ENCODE measurements at places on chromosomes 4 and X.

GRCh38 chr4:177375372-177375771 is 65.7 kb downstream of the NEIL3 start:
- no peak for DNase-seq

GRCh38 chrX:155027509-155028066 is 944 bp downstream of the FUNDC2 start:
- DNase-seq, result no peak

GRCh38 chr4:122625156-122625555 is 4.3 kb upstream of the IL21 start:
- no peak for DNase-seq

- DNase-seq, result no peak
Observed at GRCh38 chr4:155367608-155368007, 9.2 kb downstream of the MAP9 start.

GRCh38 chrX:112668476-112669409 is 11.0 kb downstream of the LHFPL1 start:
- DNase-seq, result no peak

GRCh38 chr4:5010984-5011383 is 8.3 kb downstream of the CYTL1 start:
- DNase-seq, result no peak

- no peak for DNase-seq
Observed at GRCh38 chr4:108488865-108489264, 131.5 kb upstream of the RPL34 start.

DNA sequence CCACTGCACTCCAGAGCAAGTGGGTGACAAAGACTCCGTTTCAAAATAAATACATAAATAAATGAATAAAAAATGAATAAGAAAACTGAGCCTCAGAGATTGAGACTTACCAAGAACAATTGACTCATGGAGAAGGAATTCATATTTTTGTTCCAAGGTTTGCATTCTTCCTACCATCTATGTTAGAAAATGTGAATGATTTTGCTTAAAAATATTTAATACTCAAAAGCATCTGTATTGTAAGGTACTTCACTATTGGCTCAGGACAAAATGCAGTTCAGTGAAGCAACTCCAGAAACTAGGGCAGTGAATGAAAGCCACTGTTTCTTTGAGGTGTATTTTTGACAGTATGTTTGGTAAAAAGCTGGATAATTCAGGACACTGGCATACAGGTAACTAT is 54.1 kb downstream of the XAGE2 start:
- DNase-seq, result no peak

- no peak for DNase-seq
Observed at GRCh38 chr4:71198958-71199357, 139.9 kb upstream of the SLC4A4 start.

- DNase-seq, result peak; percentile 17
Observed at GRCh38 chr4:39637586-39638353, 895 bp downstream of the SMIM14 start.

GRCh38 chrX:147917700-147918695 is 6.3 kb downstream of the FMR1 start:
- DNase-seq, result no peak

GRCh38 chr4:59314637-59315036 is 1885.5 kb upstream of the ADGRL3 start:
- DNase-seq, result no peak

DNA sequence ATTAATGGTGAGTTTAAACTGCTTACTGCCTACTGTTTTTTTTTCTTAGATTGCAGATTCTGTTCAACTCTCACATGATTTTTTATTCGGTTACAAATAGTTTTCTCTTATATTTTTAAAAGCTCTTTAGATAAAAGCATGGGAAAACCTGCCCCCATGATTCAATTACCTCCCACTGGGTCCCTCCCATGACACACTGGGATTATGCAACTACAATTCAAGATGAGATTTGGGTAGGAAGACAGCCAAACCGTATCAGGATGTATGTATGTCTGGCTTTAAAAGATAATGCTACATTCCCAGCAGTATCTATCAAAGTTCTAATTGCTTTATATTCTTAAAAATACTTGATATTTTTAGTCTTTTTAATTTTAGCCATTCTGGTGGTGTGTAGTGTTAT is 131.5 kb downstream of the JADE1 start:
- no peak for DNase-seq

DNA sequence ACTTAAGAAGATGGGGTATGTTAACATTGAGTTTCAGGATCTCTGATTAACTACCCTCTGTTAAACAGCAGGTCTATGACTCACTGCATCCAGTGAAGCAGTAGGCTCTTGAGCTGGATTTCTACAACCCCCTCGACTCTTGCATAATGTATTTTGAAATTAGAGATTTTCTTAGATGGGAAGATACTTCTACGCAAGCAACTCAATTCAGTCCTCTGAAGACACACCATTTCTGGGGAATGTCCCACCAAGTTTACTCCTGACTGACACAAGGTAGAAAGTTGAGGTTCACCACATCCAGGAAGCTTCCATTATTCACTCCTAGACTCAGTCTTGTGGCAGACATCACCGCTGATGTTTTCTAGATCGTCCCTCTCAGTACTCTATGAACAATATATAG is 12.9 kb downstream of the PALLD start:
- no peak for DNase-seq

- DNase-seq, result no peak
Observed at GRCh38 chr4:40186665-40187014, 10.2 kb upstream of the RHOH start.

DNA sequence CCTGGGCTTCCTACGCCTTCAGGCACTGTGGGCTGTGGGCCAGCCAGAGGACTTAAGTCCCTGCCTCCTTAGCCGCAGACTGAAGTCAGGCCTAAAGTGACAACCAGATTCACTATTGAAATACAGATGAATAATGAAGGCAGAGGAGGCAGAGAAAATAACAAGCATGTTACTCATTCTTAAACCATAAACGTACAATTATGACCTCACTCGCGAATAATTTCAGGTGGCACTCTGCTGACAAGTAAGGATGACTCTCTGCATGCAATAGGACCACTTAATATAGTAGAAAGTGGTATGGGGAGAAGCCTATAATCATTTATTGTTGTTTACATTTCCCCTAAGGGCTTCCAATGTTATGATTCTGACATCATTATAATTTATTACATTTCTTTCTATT is 409.2 kb upstream of the FGF13 start:
- no peak for DNase-seq

GRCh38 chr4:91990726-91991125 is 313.0 kb upstream of the GRID2 start:
- DNase-seq, result no peak

- DNase-seq, result no peak
Observed at GRCh38 chr4:129748991-129749390, 653.0 kb downstream of the C4orf33 start.

GRCh38 chr4:110905367-110905766 is 282.5 kb upstream of the PITX2 start:
- DNase-seq, result no peak

DNA sequence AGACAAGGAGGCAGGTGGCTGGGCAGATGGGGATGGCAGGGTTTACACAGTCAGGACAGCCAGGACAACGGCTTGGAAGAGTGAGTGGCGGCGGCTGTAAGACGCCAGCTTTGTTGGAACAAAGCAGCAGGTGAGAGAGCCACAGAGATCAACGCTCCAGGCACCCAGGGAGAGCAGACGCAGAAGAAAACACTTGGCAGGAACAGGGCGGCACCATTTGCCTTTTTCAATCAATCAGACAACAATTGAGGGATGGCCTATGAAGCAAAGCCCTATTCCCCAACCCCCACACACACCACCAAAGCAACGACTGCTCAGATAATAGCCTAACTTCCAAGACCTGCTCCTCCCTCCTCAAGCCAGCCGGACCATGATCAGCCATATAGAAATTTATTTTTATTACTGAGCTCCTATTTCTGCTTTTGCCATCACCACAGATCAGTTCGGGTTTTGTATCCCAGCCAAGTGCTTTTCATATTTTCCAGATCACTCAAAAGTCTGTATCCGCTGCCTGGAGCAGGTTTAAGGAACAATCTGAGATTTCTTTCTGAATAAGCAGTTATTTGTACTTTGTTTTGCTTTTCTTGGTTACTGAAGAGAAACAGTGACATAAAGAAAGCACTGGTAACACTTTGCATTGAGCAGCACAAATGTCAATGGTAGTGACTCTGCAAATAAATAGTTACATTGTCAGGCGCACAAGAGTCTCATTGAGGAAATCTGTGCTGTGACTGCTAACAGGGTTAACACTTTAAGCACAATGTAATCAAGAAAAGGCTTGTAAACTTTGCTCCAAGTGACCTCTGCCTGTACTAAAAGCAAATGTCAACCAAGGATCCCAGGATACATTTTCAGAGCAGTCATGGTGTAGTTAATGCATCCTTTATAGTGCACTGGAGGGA is 81.8 kb upstream of the RBPJ start:
- no peak for DNase-seq

- no peak for DNase-seq
Observed at GRCh38 chr4:139483000-139483399, 29.1 kb downstream of the RAB33B start.

DNA sequence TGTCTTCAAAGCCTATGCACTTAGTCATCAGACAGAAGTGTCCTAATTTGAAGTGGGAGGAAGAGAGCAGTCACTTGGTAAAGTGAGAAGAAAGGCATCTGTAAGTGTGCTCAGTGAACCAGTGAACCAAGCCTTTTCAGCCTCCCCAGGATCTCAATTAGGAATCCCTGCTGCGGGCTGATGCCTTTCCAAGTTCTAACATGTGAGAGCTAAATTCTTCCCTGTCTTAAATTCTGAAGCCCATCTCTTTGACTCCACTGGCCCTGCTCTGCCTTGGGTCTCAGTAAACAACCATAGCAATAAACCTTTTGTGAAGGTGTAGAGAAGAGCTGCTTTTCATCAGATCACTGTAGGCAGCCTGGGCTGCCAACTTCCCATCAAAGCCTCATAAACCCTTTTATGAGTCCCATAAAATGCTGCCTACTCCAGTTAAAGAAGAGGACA is 701.2 kb upstream of the LCORL start:
- DNase-seq, result no peak

DNA sequence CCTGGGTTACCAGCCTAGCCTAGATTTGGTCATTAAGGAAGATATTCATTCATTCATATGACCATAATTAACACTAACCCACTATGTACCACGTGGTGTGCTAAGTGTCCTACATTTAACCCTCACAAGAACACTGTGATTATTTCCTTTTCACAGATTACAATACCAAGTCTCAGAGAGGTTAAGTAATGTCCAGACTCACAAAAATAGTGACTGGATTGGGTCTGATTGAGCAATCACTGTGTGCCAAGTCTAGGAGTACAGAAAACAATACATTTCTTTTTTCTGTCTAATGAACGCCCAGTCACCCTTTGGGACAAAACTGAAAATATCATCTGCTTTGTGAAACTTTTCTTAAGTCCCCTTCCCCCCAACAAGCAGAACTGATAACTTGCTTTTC is 7.6 kb upstream of the DLG3 start:
- no peak for DNase-seq

- DNase-seq, result no peak
Observed at GRCh38 chr4:159134429-159134828, 31.6 kb downstream of the RAPGEF2 start.
